ENCODE measurements at places on chromosomes 5 and 9. TPM values are rescaled to one million over a fixed set of nuclear protein-coding genes. Genes with fewer than 3 reads are reported as not detected.

FAM240B gene
- total RNA-seq, result not detected

SLC34A1 gene
- not detected for total RNA-seq

GLIPR2 gene
- total RNA-seq, result 66.4 TPM

RGS7BP gene
- 4.6 TPM for total RNA-seq

GRCh38 chr9:110874963-110875674 lies 163.2 kb downstream of the LPAR1 start:
- no peak for DNase-seq

DNA sequence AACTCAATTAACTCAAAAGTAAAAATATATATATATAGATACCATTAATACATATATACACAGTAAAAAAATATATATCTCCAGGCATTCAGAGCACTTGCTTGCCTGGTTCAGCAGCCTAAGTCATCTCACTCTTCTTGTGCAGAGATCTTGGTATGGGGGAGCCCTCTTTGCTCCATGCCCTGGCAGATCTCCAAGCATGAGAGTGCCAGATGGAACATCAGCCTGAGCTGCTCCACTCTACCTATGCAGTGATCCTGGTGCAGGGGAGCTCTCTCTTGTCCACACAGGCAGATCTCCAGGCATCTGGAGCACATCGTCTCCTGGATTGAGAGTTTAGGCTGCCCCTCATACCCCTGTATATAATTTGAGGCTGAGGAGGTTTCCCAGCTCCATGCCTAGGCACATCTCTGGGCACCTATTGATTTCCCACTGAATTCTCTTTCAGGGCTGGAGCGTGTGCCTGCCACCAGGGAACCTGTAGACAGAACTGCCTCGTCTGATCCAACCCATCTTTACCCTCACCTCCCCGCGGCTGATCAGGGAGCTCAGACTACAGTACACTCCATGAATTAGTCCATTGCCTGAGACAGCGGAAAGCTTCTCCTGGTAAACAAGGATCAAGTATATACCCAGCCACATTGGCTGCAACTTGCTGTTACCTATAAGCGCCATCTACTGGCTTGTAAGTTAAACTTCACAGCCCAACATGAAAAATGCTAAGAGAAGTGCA lies 342.4 kb upstream of the GRIA1 start:
- DNase-seq, result no peak

GRCh38 chr9:15433191-15433590 lies 10.5 kb downstream of the SNAPC3 start:
- no peak for DNase-seq

DNA sequence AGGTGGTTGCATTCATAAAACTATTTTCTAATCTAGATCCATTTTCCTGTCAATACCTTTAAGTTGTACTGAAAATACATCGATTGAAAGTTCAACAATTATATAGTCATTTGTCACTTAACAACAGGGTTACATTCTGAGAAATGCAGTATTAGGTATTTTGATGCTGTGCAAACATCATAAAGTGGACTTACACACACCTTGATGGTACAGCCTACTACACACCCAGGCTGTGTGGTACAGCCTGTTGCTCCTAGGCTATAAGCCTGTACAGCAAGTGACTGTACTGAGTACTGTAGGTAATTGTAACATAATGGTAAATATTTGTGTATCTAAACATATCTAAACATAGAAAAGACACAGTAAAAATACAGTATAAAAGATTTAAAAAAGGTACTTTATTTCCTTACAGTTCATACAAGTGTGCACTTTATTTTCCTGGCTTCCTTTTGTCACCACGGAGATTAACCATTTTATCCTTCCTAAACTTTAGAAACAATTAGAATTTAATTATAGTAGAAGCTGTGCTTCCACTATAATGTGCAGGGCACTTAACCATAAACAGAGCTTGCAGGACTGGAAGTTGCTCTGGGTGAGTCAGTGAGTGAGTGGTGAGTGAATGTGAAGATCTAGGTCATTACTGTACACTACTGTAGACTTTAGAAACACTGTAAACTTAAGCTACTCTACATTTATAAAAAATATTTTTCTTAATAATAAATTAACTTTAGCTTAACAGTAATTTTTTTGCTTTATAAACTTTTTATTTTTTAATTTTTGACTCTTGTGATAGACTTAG lies 42.9 kb upstream of the MEF2C start:
- no peak for DNase-seq

- DNase-seq, result peak; percentile 37
These were observed 295.9 kb downstream of the AGTPBP1 start for GRCh38 chr9:85445887-85446286.

DNA sequence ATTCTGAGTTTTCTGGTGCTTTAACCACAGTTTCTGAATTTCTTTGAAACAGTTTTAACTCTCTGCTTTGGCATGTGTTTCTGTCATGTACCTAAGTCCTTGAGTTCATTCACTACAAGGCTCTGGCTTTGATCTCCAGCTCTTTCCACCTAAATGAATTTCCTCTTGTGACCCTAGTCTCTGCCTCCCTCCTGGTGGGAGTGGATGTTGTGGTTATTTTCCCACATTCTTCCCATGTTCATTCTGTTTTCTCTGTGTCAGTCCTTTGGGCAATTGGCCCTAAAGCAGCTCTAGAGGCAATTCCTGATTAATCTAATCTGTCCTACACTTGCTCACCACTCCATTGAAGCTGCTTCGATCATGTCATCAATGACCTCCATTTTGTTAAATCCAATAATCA lies 28.4 kb upstream of the DPYSL3 start:
- DNase-seq, result no peak

GRCh38 chr5:101103874-101104273 lies 200.8 kb upstream of the ST8SIA4 start:
- DNase-seq, result no peak

DNA sequence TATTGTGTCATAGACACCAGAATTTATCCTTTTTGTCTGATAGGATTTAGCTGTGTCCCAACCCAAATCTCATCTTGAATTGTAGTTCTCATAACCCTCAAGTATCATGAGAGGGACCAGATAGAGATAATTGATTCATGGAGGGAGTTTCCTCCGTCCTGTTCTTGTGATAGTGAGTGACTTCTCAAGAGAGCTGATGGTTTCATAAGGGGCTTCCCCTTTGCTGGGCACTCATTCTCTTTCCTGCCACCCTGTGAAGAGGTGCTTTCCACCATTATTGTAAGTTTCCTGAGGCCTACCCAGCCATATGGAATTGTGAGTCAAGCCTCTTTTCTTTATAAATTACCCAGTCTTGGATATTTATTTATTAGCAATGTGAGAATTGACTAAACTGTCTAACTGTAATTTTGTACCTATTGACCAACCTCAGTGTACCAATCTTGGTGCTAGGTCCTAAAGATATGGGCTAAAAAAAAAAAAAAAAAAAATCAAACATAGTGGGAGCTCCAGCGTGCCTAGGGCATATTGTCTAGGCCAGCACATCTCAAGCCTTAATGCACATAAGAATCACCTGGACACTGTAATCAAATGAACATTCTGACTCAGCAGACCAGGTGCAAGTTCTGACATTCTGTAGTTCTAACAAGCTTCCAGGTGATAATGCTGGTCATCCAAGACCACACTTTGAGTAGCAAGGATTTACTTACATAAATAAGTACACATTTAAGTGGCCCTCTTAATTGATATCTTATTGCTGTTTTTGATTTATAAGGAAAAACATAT lies 30.5 kb downstream of the ST8SIA4 start:
- no peak for DNase-seq

DNA sequence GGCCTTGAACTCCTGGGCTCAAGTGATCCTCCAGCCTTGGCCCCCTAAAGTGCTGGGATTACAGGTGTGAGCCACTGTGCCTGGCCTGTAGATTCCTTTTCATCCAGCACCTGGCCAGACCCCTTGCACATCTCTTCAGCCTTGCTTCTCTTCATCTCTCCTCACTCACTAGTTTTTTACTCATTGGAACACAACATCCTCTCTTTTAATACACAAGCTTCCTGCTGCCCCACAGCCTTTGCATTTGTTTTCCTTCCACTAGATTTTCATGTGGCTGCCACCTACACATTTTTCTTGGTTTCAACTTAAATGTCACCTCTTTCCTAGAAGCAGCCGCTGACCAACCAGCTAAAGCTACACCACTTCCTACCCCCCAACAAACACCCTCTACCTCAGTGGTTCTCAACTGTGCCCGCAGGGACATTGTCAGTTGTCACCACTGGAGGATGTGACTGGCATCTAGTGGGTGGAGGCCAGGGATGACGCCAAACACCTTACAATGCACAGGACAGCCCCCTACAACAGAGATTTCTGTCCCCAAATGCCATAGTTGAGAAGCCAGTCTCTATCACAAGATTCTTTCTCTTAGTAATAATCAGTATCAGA lies 33.7 kb downstream of the HAVCR1 start:
- DNase-seq, result no peak

DNA sequence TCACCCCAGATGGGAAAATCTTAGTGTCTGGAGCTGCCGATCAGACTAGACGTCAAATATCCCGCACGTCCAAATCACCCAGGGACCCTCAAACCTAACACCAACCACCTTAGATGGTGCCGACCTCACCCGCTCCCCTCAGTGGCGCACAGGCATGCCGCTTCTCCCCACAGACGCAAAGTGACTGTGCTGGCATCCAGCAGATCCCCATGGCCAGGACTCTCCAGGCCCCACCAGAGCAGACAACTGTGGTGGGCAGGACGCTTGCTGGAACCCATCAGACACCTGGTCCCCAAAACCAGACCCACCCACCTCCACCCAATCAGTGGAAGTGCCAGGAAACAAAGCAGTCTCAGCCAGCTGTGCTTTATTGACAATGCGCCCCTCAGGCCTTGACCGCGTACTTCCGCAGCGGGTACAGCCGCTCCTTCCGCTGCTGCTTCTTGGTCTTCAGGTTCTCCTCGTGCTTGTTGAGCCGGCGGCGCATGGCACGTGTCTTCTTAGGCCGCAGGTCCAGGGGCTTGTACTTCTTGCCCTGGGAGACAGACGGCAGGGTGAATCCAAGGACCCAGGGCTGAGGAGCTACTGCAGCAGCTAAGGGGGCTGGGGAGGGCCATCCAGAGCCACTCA lies 4.1 kb downstream of the RPL35 start:
- no peak for DNase-seq

DNA sequence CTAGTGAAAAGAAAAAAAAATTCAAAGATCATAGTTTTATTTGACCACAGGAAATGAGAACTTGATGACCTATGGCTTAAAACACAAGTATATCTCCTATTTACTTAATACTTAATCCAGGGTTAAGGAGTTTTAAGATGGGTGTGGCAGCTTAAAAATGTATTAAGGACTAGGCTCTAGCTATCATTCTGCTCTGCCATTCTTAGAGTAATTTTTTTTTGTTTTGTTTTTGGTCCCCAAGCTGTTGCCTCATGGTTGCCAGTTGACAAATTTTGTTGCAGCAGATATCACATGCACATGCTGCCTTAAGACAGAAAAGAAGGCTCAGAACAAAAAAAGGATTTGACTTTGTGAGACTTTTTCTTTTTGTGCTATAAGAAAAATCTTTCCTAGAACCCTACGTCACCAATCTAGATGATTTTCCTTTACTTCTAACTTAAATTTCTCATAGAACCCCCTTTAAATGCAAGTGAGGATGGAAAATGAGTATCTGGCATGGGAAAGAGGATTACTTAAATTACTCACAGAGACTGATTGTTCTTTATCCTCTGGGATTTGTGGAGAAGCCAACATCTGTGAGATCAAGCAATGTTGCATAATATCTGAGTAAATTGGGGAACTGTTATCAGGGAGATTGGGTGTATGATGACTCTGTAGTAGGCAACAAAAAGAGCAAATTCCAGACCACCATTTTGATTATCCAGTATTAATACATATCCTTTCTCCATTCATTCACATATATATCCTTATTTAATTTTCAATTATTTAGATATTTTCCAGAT lies 364.7 kb upstream of the CD180 start:
- DNase-seq, result no peak

DNA sequence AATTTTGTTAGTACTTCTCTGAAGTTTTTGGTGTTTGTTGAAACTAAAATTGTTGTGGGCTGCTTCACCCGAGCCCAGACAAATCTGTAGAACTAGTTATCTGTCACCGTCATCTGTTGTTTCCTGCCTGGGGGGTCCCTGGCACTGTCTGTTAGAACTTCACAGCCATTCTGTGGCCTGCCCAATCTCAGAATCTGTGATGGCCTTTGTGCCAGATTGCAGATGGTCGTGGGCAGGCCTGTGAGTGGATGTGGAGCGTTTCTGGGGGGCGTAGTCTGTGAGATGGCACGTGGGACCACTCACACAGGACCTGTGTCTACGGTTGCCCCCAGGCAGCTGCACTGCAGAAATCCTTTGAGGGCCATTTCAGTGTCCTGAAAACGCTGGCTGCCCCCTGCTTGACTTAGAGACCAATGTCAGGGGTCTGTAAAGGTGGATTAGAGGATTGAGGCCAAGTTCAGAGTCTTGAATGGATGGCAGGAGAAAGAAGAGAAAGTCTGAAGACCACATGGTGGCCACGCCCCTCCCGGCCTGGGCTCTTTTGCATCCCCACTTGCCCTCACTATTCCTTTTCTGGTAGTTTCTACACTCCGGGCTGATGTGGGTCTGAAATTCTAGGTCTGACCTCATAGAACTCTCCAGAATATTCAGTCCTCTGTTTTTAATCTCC lies 38.3 kb downstream of the TRIO start:
- no peak for DNase-seq

DNA sequence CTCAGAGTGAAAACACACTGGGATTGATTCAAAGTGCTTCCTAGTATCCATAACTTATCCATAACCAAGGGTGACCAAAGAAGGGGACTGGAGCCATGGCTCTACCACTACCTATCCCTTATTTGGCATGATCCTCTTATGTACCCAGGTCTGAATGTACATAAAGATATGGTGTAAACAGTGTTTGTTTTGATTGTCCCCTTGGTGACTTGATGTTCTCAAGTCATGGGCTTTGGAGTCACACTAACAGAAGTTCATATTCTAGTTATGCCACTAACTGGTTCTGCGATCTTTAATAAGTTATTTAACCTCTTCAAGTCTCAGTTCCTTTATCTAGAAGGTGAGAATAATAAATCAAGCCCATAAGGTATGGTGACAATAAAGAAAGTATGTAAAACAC lies 283.4 kb upstream of the PTGER4 start:
- no peak for DNase-seq

- no peak for DNase-seq
These were observed 389.1 kb upstream of the ST8SIA4 start for GRCh38 chr5:101292199-101292598.

GRCh38 chr5:177427211-177427822 lies 841 bp downstream of the GRK6 start:
- no peak for DNase-seq

- no peak for DNase-seq
These were observed 27.8 kb downstream of the PRRC2B start for GRCh38 chr9:131421691-131422090.

DNA sequence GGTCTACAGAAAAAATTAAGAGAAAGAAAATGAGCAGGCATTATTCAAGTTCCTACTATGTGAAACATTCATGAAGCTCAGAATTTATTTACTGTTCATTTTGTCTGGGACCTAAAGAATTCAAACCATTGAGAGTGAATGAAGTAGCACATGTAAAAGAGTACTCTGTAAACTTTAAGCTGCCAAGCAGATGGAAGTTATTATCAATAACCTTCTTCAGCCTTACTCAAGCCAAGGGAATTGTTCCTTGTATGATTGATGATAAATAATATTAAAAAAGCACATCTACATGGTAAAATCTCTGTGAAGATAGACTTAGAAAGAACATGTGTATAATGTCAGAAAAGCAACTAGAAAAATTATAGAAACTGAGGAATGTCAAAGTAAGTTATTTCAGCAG lies 17.8 kb upstream of the GLIS3 start:
- no peak for DNase-seq
